ENCODE measurements at places on chromosomes 3 and 15.

- no peak for DNase-seq
Measured at GRCh38 chr3:23949784-23950183, 4.7 kb downstream of the NR1D2 start.

DNA sequence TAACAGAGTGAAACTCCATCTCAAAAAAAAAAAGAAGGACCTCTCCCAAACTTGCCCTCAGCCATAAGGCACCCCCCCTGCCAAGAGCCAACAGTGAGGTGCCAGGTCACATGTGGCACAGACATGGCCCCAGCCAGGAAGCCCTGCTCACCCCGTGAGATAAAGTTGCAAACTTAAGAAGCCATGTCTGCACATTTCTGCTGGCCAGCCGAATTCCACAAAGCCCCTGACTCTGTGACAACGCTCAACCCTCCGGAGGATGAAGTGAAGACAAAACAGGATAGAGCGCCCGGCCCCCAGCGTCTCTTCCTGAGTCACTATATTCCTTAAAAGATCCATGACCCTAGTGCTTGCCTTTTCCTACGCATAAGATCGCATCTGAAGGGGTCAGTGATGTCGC is 188.1 kb downstream of the XXYLT1 start:
- no peak for DNase-seq

DNA sequence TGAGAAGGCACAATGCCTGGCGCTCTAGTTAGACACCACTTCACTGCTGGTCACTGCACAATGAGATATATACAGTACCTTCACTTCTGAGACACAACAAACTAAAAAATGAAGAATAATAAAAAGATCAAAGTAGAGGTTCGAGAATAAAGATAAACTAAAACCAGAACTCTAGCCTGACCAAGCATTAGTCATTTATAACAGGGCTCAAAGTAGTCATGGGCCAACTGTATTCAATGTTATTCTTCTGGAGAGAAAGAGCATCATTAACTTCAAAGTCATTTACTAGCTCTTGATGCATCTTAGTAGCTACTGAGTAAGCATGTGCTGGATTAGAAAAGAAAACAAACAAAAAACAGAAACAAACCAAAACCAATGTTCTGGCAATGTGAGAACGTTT is 145.2 kb downstream of the SSR3 start:
- no peak for DNase-seq

DNA sequence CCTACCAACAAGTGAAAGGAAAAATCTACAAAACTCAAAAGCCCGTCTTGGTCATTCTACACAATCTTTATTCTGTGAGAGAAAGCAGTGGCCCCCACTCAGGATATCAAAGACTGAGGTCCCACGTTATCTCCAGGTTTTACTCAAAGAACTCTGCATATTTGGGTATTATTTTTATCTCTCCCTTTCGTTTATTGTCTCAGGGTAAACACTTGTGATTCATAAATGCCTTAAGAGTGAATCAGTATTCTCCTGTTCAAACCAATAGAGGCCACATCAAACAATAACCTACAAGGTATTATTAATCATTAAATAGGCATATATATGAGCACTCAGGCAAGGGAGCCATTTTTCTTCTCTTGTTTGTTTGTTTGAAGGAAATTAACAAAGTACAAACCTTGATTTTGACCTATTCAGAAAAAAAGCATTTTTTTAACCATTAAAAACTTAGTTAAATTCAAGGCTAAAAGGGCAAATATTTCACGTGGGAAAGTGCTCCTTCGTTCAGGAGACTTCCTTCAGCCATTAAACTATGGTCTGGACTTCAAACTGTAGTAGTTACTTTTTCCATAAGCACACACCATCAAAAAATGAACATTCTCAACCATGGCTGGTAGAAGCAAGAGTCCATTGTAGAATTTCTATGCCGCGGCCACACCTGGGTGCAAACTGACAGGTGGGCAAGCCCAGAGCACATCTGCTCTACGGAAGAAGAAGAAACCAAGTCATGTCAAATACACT is 13.9 kb upstream of the HES1 start:
- DNase-seq, result no peak

DNA sequence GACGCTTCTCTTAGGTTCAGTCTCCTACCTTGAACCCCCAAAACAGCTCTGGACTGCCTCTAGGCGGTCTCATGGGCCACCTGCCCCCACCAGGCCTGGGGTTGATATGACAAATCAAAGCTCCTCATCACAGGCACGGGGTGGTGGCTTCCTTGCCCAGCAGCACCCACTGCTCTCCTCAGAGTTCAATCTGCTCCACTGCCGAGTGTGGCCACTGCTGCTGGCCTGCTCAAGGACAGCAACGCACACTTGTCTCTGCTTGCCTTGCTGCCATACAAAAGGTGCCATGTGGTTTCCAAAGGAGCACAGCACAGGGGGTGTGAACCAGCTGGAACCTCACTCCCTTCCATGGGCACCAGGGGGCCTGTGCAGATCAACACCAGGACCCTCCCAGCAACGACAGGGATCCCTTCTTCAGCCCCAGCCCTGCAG is 10.2 kb downstream of the KBTBD13 start:
- DNase-seq, result no peak
